ENCODE measurements at places on chromosomes 4 and X.

DNA sequence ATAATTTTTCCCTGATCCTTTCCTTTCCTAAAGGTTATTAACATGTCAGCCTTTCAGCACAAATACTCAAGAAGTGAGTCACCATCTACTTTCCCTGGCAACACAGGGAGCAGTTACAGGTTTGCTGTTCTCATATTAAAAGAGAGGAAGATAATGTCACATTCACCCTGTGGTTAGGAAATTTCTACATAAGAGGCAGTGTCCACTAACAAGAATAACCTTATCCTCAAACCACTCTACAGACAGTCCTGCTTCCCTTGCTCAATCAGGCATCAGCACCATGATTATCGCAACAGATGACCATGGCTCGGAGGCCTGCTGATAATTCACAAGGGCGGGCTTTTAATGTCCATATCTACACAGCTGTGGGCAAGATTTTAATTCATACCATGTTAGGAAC, 30.9 kb downstream of the RNF150 start:
- no peak for DNase-seq

DNA sequence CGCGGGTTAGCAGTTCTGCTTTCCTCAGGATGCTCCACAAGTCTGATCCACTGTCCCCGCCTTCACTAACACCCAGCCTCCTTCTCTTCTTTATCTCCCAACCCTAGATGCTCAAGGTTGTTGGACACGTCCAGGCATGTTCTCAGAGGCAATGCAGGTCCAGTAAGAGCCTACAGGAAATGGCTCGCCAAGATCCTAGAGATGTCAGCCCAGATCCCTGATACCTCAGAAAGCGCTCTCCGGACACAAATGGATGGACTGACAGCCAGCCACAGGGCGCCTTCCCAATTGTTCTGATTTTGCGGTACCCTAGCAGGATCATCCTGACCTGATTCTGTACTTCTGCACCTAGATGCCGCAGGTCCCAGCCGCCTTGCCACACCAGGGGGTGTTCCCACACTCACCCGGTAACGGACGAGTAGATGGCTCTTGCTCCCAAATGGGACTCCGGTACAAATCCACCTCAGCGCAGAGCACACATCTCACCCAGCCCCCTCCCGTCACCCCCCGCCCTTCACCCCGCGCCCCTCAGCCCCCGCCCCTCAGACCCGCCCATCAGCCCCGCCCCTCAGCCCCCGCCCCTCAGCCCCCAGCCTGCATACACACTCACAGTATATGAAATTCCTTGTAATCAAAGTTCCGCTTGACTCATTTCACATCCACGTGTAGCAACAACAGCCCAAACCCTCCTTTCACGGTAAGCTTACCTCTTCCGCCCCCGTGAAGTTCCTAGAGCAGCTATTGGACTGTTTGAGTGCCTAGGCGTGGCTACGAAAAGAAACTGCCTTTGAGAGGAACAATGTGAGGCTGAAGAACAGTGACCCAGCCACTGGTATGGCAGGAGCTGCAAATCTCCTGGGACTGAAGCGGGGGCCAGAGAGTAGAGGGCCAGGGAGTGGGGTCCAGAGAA, at the start of gene EDA2R:
EDA2R (minus strand) TSS at position 488 of the 910 bp plus-strand sequence. CDS start 23,058 bp downstream, outside the sequence.
- DNase-seq: no peak

DNA sequence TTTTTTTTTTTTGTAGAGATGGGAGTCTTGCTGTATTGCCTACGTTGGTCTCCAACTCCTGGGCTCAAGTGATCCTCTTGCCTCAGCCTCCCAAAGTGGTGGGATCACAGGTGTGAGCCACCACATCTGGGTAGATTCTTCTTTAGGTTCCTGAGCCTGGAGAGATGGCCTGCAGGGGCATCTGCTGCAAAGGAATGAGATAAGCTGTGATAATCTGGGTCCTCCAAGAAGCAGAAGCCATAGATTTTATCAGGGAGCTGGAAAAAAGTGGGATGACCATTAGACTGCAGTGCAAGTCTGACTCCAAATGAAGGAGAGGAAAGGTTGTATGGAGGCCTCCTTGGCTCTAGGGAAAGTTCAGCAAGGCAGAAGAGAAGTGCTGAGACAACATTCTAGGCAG, 19.0 kb upstream of the ACSL1 start:
- no peak for DNase-seq

DNA sequence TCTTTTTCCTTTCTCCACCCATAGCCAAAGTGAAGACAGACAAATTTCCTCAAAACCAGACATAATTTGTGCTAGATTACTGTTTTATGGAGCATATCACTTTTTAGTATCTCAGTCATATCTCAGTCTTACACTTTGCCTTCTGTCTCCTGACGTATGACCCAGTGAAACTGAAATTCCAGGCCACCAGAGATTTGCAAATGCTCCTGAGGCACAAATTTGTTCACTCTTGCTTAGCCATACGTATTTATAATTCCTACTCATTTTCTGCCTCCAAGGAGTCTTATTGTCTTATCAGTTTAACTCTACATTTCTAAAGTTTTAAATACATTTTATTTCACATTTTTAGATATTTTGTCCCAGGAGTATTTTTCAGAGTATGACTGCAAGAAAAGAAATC, 10.0 kb downstream of the TMEM156 start:
- DNase-seq: no peak

DNA sequence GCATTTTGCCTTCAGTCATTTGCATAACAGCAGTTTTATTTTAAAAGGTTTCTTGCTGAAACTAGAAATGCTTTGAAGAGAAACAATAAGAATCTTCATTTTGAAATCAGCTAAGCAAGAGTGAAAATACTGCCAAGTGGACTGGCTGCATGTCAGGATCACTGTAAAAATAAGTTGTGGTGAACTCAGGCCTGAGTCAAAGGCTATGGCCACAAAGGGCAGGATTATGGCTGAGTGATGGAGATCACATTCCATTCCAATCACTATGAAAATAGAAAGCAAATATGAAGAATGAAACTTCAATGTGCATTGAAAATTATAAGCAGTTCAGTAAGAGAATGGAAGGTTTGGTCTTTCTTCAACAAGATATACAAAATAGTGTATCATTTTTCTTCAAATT, 224.5 kb downstream of the PCDH18 start:
- DNase-seq: no peak

- no peak for DNase-seq
These were observed 290.2 kb downstream of the FBXW7 start for GRCh38 chr4:152245680-152246079.

- DNase-seq: no peak
These were observed 874.0 kb upstream of the AGA start for GRCh38 chr4:178316211-178316610.

DNA sequence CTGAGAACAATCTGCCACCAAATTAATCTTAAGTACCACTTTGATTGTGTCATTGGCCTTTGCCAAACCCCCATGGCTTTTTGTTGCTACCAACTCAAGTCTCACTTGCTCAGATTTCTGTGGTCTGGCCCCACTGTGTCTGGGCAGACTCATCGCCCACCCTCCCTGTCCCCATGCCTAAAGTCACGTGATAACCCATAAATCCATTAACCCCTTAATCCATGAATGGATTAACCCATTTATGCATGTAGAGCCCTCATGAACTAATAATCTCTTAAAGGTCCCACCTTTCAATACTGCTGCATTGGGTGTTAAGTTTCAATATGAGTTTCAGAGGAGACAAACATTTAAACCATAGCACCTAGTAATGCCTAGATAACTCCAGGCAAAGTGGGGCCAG, 78.5 kb upstream of the BLTP1 start:
- no peak for DNase-seq

Data from stimulated activated CD8-positive, alpha-beta memory T cell treated with anti-CD3 and anti-CD28 coated beads, Interleukin-2, amount 100 ng/mL, for 1 hour (primary cell).